Effector CD4-positive, alpha-beta T cell (primary cell): ENCODE measurements at places on chromosomes 2 and 18.

- no peak for DNase-seq
Measured at GRCh38 chr2:23601301-23601965, 216.5 kb downstream of the KLHL29 start.

DNA sequence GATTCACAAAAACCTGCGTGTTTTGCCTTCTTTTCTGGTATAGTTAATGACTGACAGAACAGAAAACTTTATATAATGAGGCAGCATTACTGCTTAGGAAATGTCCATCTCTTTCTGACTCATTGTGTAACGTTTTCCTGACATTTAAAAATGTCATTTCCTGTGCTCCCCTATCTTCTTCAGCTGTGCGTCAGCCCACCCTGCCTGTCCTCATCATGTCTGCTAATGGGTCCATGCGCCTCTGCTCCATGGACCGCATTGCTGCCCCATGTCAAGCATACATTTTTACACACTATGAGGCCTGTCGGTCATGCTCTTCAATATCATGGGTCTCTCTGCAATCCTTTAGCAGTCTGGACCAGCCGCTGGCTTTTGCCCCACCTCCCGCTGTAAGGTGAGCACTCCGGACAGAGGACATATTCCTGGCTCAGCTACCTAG lies 234.3 kb downstream of the CDCA7 start:
- no peak for DNase-seq

- DNase-seq = no peak
Measured at GRCh38 chr18:59060551-59060950, 79.1 kb upstream of the SEC11C start.

- DNase-seq = no peak
Measured at GRCh38 chr18:55041366-55041765, 82.1 kb upstream of the CCDC68 start.

DNA sequence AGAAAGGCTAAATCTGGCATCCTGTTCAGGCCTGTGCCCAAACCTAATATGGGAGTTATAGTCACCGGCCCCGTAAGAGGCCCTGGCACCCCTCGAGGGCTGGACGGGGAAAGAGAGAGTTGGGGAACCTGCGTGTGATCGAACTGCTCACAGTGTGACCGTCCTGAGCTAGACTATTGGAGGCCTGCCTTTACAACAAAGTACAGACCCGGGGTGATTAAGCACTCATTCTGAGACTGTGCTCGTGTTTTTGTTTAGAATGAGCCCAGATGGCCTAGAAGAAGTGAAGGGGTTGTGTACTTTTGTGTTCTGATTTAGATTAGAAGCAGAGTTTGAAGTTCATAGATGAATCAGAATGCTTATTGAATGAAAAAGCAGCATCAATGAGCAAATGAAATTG lies 115.3 kb downstream of the ACOXL start:
- DNase-seq = no peak

DNA sequence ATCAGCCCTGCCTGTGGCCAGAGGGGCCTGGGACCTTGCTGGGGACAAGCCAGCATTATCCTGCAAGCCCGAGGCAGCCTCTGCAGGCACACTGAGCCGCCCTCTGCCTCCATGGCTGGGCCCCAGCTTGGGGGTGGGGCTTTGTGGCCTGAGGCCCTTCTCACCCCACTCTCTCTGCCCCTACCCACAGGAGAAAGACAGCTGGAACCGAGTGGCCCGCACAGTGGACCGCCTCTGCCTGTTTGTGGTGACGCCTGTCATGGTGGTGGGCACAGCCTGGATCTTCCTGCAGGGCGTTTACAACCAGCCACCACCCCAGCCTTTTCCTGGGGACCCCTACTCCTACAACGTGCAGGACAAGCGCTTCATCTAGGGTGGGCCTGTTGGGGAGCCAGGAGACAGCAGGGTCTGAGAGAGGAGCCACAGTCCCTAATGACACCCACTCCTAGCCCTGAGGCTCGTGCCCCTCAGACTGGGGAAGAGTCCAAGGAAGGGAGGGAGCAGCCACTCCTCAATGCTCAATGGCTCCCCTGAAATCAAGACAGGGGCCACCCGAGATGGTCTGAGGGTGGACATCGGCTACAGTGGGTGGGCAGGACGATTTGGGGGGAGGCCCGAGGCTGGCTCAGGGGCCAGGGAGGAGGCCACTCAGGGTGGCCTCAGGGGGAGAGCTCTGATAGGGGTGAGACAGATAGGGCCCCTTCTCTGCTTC lies 4.4 kb upstream of the CHRNG start:
- DNase-seq = no peak

DNA sequence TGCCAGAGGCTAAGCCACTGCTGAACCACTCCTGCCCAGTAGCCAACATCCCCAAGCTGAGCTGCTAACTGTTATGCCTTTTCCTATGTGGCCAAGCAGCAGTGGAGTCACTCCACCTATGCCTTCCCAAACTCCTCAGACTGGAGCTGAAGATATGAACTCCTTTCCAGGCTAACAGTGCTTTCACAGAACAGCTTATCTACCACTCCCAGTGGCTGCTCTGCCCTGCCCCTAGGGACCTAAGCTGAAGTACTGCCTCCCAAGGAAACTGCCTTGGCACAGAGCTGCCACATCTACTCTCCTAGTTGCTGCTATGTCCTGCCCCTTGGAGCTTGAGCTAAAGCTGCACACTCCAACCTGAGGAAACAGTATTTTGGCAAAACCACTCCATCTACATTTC lies 275.9 kb downstream of the RBM43 start:
- no peak for DNase-seq

DNA sequence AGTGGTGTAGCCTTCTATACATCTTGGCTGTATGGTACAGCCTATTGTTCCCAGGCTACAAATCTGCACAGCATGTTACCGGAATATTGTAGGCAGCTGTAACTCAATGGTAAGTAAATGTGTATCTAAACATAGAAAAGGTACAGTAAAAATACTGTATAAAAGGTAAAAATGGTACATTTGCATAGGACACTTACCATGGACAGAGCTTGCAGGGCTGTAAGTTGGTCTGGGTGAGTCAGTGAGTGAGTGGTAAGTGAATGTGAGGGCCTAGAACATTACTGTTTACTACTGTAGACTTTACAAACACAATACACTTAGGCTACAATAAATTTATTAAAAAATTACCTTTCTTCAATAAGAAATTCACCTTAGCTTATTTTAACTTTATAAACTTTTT lies 3.7 kb upstream of the MRPS9 start:
- no peak for DNase-seq

DNA sequence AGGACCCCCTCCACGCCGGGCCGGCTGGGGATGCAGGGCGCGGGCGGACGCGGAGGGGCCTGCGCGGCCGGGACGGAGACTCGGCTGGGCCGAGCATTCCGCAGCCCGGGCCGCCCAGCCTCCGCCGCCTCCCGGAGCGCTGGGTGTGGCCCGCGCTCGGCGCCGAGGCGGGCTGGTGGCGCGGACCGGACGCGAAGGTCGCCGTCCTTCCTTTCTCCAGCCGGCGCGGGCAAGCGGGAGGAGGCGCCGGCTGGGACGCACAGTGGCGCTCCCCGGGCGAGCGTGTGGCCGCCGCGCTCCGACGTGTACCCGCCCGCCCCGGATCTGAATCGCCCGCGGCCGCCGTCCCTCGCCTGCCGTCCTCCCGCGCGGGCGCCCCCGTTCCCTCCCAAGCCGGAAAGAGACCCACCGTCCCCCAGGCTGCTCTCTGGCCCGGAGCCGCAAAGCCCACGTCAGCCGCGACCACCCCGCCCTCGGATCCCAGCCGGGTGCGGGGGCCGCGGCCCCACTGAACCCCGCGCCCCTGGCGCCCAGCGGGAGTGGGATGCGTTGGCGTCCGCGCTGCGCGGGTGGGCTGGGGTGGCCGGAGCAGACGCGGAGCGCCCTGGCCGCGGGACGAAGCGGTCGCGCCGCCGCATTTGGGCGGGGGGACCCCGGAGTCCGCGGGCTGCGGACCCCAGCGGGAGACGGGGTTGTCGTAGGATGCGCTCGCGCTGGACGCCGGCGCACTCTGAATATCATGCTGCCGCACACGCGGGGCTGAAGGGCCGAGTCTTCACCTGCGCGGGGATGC lies 634 bp downstream of the SPATS2L start:
- DNase-seq = peak; percentile 5
